ENCODE measurements at places on chromosomes 5 and 9. TPM values are rescaled to one million over a fixed set of nuclear protein-coding genes. Genes with fewer than 3 reads are reported as not detected.

DNA sequence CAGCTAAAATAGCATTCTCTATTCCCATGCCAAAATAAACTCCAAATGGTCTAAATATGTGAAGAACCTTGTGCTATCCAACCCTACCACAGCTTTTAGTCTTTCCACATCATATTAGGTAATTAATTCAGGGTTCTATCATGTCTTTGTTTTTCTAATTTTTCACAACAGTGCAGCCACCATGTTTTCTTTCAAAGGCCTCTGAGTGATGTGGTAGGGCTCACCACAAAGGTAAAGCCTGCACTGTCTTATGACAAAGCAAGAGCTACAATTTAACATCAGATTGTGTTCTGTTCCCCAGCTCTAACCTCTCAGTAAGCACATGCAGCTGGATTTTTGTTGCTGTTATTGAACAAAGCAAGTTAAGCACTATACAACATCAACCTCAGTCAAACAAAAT lies 52.4 kb downstream of the MEF2C start:
- DNase-seq = no peak
- H3K4me1 ChIP-seq = no peaks in the 10 kb centered on the region
- H3K4me3 ChIP-seq = no peak overlapping the region

The CDKN2A gene
- 0.80 TPM for total RNA-seq

DNA sequence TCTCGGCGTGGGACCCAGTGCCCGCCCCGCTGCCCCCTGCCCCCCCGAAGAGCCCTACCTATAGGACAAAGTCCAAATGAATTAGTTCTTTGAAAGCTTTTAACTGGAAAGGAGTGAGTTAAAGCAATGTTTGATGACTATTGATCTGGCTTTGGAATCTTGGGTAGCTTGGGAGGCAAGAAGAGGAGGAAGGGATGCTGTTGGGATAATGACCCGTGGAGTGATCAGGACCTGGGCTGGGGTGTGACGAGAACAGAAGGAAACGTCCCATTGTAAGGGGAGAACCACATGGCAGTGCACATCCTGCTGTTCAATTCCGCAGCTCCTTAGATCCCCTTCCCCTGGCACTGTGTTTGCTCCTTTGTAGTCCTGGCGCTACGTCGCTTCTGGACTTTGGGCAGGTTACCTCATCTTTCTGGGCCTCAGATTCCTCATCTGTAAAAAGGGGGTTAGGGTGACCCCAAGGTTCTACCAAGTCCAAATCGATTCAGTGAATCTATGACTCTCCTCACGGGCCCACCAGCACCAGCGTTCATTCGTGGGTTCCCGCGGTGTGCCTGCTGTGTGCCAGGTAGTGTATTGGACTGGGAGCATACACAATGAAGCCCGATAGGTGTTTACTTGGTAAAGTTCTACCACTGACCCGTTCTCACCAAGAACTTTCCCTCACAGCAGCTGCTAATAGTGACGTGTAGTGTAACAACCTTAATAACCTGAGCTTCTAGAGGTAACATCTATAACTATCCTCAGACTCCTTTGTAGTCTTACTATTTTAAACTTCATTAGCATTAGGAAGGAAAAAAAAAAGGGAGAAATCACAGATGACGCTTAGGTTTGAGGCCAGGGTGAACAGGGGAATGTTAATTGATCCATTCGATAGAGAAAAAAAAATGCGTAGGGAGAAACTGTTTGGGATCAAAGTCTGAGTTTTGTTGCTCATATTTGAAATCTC lies 1.1 kb upstream of the NADK2 start:
- no peaks in the 10 kb centered on the region for H3K36me3 ChIP-seq
- H3K27ac ChIP-seq = peak overlapping the region; percentile 99
- H3K4me1 ChIP-seq = no peaks in the 10 kb centered on the region

DNA sequence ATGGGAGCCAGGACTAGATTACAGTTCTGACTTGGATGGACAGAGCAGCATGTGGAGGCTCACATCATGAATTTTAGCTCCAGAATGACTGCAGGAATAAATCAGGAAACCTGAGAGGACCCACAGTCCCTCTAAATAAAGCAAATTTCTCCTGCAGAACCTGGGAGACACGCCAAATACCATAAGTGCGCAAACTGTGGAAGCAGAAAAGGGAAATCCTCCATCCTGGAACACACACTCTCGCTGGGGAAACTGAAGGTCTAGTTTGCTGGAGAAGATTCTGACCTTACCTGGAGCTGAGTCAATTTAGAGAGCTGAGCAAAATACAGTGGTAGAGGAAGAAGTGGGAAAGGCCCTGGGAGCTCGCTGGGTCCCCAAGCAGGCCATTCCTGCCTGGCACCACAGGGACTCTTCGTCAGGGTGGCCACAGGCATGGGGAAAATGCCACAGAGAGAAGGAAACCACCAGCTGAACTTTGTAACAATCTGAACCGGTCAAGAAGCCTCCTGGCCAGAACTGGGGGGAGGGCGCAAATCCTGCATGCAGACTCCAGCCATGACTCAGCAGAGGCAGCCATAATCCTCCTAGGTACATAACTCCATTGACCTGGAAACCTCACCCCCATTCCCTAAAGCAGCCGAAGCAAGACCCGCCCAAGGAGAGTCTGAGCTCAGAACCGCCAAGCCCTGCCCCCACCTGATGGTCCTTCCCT lies 390.9 kb downstream of the LRRC70 start:
- no peaks in the 10 kb centered on the region for H3K36me3 ChIP-seq
- H3K27me3 ChIP-seq = no peaks in the 10 kb centered on the region
- no peak overlapping the region for H3K4me3 ChIP-seq
- H3K4me1 ChIP-seq = no peaks in the 10 kb centered on the region
- H3K27ac ChIP-seq = no peak overlapping the region

DNA sequence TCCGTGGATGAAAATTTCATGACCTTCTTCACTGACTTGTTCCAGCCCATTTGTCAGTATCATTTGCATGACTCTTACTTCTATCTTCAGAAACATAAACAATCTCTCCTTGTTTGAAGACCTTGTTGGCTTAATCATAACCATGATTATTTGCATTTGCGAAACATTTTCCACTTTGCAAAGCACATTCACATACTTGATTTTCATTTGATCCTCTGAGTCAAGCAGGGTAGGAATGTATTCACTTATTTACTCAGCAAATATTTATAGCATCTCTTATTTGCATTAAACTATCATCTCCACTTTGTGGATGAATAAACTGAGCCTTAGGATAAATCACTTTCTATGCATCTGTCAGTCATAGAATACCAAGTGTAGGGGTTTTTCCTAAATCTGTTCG lies 343.0 kb upstream of the SGCD start:
- H3K27ac ChIP-seq = no peak overlapping the region
- DNase-seq = no peak
- H3K27me3 ChIP-seq = no peaks in the 10 kb centered on the region
- H3K4me1 ChIP-seq = no peaks in the 10 kb centered on the region
- H3K36me3 ChIP-seq = no peaks in the 10 kb centered on the region
- no peak overlapping the region for H3K4me3 ChIP-seq

DNA sequence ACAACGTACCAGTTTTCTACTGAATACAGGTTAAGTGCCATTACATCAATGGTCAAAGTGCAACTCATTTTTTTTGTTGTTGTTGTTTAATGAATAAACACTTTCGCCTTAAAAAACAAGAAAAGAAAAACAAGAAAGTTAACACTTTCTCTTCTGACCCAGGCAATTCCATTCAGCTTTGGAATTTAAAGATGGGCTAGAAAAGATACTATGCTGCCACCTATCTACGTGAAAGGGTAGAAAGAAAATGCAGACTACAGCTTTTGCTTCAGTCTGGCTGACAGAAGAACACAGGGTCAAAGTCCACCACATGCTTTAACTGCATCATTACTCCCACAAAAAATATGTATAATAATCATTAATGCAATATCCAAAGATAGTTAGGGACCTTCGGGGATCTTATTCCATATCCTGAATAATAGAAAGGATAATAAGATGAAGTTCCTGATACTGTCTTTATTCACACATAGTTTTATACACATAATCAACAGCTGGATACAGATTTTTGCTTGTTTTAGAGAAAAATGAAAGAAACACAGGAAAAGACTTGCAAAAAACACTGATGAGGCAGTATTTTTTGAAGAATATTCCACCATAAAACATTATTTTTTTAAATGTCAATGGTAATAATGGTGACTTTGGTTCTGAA lies 40.4 kb downstream of the ZDHHC21 start:
- no peak overlapping the region for H3K27ac ChIP-seq
- no peak overlapping the region for H3K4me3 ChIP-seq
- H3K4me1 ChIP-seq = no peaks in the 10 kb centered on the region
- H3K27me3 ChIP-seq = no peaks in the 10 kb centered on the region

GRCh38 chr9:115327436-115328122 lies 209.6 kb upstream of the TNC start:
- no peaks in the 10 kb centered on the region for H3K4me1 ChIP-seq
- H3K27ac ChIP-seq = no peak overlapping the region
- no peak overlapping the region for H3K4me3 ChIP-seq

The MLANA gene
- not detected for total RNA-seq

The ALDH1A1 gene
- total RNA-seq = 80.1 TPM

DNA sequence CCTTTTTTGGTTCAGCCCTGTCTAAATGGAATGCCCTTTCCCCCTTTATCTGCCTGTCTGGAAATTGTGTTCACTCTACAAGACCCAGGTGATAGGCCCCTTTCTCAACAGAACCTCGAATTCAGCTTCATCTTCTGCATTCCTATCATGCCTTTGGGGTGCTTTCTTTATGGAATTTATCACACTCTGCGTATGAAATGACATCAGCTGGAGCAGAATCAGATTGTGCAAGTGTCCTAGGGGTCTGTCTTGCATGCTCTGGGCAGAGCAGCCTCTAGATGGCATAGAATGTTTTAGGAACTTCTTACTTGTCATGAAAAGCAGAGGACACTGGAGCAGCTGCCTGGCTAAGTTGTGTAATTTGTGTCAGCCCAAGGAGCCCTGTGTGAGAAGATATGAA lies 84.9 kb downstream of the ISL1 start:
- no peaks in the 10 kb centered on the region for H3K27me3 ChIP-seq
- DNase-seq = no peak
- no peaks in the 10 kb centered on the region for H3K4me1 ChIP-seq
- no peak overlapping the region for H3K4me3 ChIP-seq

GRCh38 chr5:148205865-148206264 lies 3.0 kb downstream of the SPINK6 start:
- no peak overlapping the region for H3K4me3 ChIP-seq
- no peaks in the 10 kb centered on the region for H3K4me1 ChIP-seq
- H3K36me3 ChIP-seq = no peaks in the 10 kb centered on the region
- no peak for DNase-seq

GRCh38 chr9:83342006-83342405 lies 196.2 kb downstream of the FRMD3 start:
- H3K36me3 ChIP-seq = no peaks in the 10 kb centered on the region
- H3K4me1 ChIP-seq = no peaks in the 10 kb centered on the region
- H3K27me3 ChIP-seq = no peaks in the 10 kb centered on the region
- H3K27ac ChIP-seq = no peak overlapping the region
- DNase-seq = no peak
- H3K4me3 ChIP-seq = no peak overlapping the region

GRCh38 chr9:93595861-93596365 lies 19.5 kb downstream of the PHF2 start:
- no peak for DNase-seq
- no peaks in the 10 kb centered on the region for H3K36me3 ChIP-seq
- no peak overlapping the region for H3K4me3 ChIP-seq
- no peaks in the 10 kb centered on the region for H3K27me3 ChIP-seq

DNA sequence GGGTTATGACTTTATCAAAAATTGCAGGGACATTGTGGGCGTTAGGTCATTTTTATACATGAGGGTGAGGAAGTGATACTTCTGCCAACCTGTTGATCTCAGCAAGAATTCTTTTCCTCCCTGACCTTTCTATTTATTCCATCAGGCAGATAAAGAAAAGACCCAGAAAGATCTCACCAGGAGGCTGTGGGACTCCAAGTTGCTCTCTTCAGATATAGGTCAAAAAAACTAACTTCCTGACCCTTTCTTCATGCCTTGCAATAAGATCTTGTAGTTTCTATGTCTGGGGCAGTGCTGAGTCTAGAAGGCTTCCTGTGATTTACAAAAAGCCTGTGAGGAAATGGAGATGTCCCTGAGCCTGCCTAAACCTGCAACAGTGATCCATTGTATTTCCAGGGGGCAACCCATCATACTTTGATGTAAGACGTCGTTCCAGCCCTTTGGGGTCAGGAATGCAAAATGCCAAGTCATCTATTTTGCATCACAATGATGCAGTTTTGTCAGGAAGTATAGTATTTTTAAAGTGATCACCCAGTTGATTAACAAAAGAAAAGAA lies 22.0 kb upstream of the PIK3R1 start:
- no peaks in the 10 kb centered on the region for H3K4me1 ChIP-seq
- DNase-seq = no peak
- no peak overlapping the region for H3K4me3 ChIP-seq

GRCh38 chr9:135766251-135766650 lies 64.3 kb downstream of the KCNT1 start:
- H3K27me3 ChIP-seq = peaks cover 25% of the 10 kb centered on the region
- H3K4me1 ChIP-seq = no peaks in the 10 kb centered on the region
- H3K4me3 ChIP-seq = no peak overlapping the region
- no peaks in the 10 kb centered on the region for H3K36me3 ChIP-seq

GRCh38 chr9:35035851-35036701 lies 36.3 kb downstream of the VCP start:
- peak overlapping the region; percentile 27 for H3K4me3 ChIP-seq
- H3K27ac ChIP-seq = peak overlapping the region; percentile 23
- H3K27me3 ChIP-seq = no peaks in the 10 kb centered on the region
- DNase-seq = no peak
- H3K4me1 ChIP-seq = no peaks in the 10 kb centered on the region

The WDR31 gene
- total RNA-seq = 3.6 TPM

The AIF1L gene
- 33.8 TPM for total RNA-seq

DNA sequence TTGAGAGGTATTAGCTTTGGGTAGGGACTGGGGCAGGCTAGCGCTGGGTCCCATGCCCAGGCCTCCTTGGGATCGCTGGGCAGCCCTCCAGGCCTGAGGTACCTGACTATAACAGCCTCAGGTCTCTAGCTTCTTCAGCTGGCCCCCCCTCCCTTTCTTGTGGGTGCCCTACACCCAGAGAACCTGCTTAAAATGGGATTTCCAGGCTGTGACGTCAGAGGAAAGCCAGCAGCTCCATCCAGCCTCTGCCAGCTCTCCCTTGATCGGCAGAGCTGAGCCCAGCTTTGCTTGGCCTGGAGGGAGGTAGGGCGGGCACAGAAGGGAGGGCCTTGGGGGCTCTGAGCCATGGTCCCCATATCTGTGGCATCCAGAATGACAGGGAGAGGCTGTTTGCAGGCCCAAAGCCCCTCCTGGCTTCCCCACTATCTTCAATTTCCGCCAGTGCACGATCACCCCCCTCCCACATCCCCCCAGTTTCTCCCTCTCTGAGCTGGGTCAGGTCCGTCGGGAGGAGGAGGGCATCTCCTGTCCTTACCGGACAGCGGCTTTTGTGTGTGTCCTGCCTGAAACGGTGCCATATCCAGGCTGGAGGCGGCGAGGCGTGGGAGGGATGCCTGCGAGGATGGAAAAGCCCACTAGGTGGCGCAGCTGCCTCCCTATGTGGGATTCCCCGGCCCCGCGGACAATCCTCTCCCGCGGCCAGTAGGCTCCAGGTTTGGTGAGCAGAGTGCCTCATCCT lies 10.8 kb downstream of the REEP2 start:
- no peaks in the 10 kb centered on the region for H3K27me3 ChIP-seq
- H3K36me3 ChIP-seq = no peaks in the 10 kb centered on the region
- H3K4me3 ChIP-seq = no peak overlapping the region

The ORM2 gene
- 2.9 TPM for total RNA-seq
